Right lung (tissue), 10 donors: ENCODE measurements at places on chromosomes 12 and 14. TPM values are rescaled to one million over a fixed set of nuclear protein-coding genes. Genes with fewer than 3 reads are reported as not detected.

DNA sequence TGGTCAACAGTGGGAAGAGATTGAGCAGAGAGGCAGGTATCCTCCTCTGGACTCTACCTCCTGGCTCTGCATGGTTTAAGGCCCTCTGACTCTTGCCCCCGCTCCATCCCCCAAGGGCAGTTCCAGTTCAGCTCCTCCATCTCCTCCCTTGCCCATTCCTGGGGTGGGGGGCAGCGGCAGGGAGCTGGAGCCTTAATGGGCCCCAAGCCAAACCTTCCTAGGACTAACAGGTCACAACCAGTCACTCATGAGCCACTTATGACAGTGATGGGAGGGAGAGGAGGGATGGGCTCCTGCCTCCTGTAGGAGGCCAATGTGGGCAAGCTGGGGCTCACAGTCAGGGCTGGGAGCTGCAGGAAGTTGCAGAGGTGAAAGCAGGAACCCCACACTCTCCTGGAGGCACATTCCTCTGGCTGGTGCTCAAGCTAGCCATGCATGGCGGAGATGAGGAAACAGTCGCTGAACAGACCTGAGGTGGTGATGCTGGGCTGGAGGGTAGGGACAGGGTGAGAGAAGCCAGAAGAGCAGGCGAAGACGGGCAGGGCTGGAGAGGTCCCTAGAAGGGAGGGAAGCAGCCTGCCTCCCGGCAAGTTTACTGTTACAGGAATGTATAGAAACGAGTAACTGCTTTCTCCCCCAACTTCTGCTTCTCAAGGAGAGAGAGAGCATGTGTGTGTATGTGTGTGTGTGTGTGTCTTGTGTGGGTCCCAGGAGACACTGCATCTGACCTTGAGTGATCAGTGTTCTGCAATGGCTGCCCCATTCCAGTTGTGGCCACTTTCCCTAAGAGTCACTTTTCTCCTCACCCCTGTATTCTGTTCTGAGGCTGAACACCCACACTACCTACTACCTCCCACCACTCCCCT is 5.0 kb upstream of the RAPGEF3 start:
- DNase-seq = no peak

The ADCY4 gene
- 33.8 TPM for polyA plus RNA-seq

GRCh38 chr12:26661399-26661798 is 171.6 kb downstream of the ITPR2 start:
- DNase-seq = no peak

- no peak for DNase-seq
These were observed 945 bp upstream of the HIP1R start for GRCh38 chr12:122834104-122834920.

- no peak for DNase-seq
These were observed 4.2 kb downstream of the GSG1 start for GRCh38 chr12:13099066-13099843.

The ATG2B gene
- 33.4 TPM for polyA plus RNA-seq

DNA sequence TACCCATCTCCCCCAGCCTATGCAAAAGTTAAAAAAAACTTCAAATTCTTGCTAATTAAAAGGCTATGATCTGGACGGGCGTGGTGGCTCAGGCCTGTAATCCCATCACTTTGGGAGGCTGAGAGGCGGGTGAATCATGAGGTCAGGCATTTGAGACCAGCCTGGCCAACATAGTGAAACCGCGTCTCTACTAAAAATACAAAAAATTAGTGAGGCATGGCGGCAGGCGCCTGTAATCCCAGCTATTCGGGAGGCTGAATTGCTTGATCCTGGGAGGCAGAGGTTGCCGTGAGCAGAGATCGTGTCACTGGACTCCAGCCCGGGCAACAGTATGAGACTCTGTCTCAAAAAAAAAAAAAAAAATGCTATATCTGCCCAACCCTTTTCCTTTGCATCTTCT is 925.4 kb downstream of the GALC start:
- DNase-seq = no peak

GRCh38 chr14:35631071-35631805 is 97.3 kb downstream of the INSM2 start:
- no peak for DNase-seq

DNA sequence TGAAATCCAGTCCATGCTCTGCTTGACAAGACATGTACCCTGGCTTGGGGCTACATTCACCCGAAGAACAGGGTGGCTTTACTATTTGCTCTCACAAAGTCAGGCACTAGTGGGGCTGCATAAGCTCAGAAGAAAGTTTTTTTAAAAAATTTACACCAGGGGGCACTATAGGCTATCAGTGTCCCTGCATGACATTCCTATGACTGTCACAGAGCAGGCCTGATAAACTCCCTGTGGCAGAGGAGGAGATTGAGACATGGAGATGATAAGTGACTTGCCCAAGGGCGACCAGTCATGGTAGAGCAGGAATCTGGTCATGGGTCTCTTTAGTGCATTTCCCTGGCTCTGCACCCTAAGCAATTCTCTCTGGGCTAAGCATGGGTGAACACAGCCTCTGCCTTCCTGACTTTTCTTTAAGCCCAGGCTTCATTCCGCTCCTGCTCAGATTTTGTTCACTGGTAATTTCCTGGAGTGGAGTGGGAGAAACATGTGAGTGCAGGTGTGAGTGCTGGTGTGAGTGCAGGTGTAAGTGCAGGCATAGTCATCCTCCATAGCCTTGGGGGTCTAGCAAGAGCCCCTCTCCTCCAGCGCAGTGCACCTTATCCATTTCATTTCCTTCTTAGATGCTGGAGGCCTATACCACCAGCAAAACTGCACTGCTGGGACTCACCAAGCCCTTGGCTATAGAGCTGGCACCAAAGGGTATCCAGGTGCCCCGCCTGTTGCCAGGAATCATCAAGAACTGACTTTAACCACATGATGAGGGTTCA is 91.6 kb downstream of the DHRS2 start:
- peak; percentile 3 for DNase-seq

DNA sequence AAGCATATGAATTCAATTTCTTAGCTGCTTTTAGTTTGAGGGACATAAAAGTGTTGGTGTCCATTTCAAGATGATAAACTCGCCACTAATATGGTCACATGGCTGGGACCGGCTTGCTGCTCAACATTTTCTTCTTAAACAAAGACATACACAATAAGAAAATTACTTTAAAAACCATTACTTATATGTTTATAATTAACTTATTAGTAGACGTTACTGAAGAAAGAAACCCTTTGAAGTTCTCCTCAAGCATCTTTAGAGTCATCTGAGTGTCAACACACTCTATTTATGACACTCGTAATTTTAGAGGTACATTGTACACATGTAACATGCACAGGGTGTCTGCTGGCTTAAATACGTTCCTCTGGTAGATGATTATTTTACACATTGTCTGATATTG is 74.7 kb downstream of the BMP4 start:
- DNase-seq = no peak
